ENCODE measurements at places on chromosomes 13 and 19.

DNA sequence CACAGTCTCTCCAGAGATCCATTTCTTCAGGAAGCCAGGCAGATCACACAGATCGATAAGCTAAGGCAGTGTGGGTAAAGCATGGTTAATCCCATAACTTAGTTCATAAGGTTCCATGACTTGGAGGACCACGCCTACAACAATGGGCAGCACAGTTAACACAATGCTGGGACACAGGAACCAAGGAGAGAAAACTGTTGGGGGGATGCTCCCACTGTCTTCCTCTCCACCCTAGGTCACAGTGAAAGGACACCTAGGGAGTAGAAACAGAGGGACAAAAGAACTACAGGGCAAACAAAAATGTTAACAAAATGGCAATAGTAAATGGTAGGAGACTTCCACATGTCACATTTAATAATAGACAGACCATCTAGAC lies 20.8 kb upstream of the ZNF181 start:
- DNase-seq, result no peak

DNA sequence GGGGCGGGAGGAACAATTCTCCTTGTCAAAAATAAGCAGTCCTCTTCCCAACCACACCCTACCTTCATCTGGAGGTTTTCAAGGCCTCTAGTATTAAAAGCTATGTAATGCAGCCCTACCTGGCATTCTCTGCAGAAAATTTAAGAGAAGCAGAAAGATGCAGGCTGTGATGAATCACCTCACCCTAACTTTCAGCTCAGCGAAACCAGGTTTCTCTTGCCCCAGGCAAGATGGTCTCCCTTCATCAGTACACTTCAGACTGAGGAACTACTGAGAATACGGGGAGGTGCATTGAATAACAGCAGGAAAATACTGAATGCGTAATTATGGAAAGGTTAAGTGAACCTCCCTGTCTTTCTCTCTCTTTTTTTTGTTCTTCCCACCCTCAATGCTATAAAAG lies 437.6 kb upstream of the KLF12 start:
- no peak for DNase-seq

DNA sequence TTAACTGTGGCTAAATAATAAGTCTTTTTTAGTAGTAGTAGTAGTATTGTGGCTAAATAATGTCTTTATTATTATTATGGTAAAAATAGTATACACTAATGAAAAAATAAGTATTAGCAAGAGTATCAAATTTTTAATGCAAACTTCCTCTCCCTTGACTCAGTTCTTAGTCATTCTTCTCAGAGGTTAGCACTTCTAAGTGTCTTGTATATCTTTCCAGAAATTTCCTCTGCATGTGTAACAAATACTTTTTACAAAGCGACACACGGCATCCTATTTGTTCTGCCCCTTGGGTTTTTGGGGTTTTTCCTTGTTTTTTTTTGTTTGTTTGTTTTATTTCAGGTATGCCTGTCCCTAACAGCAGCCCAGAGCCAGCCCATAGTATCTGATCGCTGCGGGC lies 20.9 kb downstream of the SIN3B start:
- DNase-seq, result no peak

- DNase-seq, result no peak
These were observed 160.1 kb downstream of the KDM4B start for GRCh38 chr19:5128936-5129389.

DNA sequence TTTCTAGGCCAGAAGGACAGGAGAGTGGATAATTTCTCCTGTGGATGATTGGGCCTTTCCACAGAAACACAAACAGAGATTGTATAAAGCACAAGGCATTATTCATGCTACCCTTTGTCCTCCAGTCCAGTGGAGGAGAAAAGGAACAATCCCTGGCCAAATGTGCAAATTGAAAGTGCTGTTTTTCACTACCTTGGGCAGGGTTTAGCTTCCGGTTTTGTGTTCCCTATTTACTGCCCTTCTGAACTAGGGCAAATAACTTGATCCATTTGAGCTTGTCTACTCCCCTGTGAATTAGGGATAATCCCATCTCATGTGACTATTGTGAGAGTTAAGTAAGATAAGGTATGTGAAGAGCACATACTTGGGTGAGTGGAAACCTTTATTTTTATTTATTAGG lies 13.3 kb downstream of the PDX1 start:
- DNase-seq, result no peak

GRCh38 chr19:46494146-46494940 lies 1.3 kb downstream of the PNMA8B start:
- no peak for DNase-seq

DNA sequence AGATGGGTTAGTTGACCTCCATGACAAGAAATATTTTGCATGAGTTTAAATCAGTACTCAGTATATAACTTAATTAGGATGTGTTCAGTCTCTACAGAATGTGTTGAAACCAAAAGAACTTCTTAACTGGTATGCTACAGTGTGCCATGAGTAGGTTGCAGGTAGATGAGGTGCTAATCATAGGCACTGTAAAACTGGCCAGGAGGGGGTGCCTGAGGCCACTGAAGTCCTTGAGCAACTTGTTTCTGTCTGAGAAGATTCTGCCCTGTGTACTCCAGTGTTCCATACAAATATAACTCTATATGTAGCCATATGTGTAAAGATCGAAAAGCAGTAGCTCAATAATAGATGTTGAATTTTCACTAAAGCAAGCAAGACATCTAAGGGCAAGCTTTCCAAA lies 549.2 kb upstream of the KLF12 start:
- no peak for DNase-seq

DNA sequence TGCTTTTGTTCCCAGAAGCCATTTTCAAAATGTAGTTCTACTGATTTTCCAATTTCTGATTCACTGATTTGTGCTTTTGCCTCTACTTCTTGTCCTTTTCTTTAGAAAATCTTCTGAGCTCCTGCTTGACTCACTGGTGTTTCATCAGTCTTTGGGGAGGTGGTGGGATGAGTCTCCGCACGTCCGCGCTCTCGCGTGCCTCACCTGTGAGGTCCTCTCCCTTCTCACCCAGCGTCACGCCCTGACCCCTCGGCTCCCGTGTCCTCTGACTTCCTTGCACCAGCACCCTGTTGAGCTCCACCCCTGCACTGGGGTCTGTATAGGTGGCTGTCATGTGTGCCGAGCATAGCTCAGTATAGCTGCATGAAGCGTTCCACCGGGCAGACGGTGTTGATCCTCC lies 52.7 kb upstream of the MCF2L start:
- no peak for DNase-seq

DNA sequence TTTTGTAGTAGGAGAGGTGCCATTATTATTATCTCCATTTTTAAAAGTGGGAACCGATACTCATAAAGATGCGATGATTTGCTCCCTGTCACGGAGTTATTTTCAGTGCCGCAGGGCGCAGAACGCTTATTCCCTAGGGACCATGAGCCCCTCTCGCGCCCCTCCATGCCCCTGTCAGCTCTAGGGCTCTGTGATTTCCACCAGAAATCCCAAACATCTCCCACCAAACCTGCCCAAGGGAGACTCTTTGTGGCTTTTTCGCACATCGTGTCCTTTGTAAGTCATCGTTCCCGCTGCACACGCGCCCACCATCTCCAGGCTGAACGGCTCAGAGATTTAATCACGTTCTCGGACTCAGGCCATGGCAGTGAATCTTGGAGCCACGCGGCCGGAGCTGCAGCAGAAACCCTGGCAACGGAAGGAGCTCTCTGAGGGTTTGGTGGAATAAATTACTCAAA lies 105.1 kb downstream of the DNAJC15 start:
- DNase-seq, result no peak

DNA sequence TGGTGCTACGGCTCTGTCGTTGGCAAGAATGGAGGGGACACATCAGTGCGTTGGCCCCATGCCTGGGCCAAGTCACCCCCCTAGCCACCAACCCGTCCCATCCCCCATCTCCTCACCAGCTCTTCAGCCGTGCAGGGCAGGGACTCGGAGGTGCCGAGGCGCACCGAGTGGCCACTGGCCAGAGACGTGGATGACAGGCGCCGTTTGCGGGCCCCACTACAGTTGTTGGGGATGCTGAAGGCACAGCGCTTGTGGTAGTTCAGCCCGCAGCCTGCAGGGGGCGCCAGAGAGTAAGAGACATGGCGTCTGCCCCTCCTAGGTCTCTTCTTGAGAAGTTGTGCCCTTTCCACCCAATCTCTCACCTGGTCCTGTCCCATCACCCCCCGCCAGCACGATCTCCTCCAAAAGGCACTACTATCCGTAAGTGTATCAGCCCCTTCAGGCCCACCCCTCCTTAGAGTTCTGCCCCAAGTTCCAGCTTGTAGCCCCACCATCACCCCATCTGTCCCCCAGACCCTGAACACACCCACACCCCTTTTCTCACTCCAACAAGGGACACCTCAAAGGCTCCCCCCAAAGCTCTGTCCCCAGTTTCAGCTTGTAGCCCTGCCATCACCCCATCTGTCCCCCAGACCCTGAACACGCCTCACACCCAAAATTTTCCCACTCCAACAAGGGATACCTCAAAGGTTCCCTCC lies 12.4 kb downstream of the PRKD2 start:
- DNase-seq, result peak; percentile 81
